Transverse colon (tissue), 4 donors: ENCODE measurements at places on chromosomes 16 and 17.
A peak's percentile ranks its signal among the peaks of the same experiment; 100 is the strongest.

DNA sequence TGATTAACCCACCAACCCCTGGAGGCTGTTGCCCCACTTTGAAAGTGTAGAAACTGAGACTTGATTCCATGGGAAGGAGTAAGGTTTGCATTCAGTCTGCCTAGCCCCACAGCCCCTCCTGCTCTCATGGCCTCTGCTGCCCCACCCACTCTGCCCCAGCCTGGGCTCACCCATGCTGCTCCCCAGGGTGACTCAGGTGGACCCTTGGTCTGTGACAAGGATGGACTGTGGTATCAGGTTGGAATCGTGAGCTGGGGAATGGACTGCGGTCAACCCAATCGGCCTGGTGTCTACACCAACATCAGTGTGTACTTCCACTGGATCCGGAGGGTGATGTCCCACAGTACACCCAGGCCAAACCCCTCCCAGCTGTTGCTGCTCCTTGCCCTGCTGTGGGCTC lies 6.5 kb downstream of the PRSS41 start:
- no peak overlapping the region for H3K27ac ChIP-seq
- no peaks in the 10 kb centered on the region for H3K27me3 ChIP-seq
- H3K4me1 ChIP-seq, result no peaks in the 10 kb centered on the region
- DNase-seq, result no peak
- H3K4me3 ChIP-seq, result no peak overlapping the region

- no peak overlapping the region for H3K4me3 ChIP-seq
- no peak overlapping the region for H3K27ac ChIP-seq
- no peaks in the 10 kb centered on the region for H3K36me3 ChIP-seq
- peaks cover 8% of the 10 kb centered on the region for H3K4me1 ChIP-seq
Observed at GRCh38 chr16:68517606-68518166, 21.4 kb upstream of the ZFP90 start.

GRCh38 chr16:51095890-51096626 lies 55.0 kb downstream of the SALL1 start:
- H3K27ac ChIP-seq, result no peak overlapping the region
- H3K4me1 ChIP-seq, result no peaks in the 10 kb centered on the region
- no peak for DNase-seq

- no peaks in the 10 kb centered on the region for H3K27me3 ChIP-seq
- no peak overlapping the region for H3K4me3 ChIP-seq
- DNase-seq, result no peak
- H3K4me1 ChIP-seq, result peaks cover 33% of the 10 kb centered on the region
- no peaks in the 10 kb centered on the region for H3K36me3 ChIP-seq
Observed at GRCh38 chr17:31497994-31498826, 106.7 kb downstream of the RAB11FIP4 start.

DNA sequence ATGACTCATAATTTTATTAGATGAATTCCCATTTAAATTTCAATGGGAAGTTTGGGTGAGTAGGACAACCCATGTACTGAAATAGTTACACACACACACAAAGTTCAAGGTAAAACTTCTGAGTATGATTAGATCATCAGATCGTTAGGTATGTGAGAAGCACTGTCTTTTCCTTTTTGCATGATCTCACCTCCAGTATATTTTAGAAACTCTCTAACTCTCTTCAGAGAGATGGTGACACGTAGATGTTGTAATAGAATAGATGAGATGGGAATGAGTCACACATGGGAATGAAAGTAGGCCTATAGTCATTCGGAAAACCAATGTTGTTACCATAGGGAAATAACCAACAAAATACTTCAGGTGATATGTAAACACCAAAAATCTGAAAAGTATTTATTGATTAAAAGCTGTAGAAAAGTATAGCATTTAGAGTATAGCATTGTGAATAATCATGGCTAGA lies 22.2 kb downstream of the KRT23 start:
- no peak overlapping the region for H3K27ac ChIP-seq
- no peak overlapping the region for H3K4me3 ChIP-seq
- no peaks in the 10 kb centered on the region for H3K4me1 ChIP-seq
- no peaks in the 10 kb centered on the region for H3K27me3 ChIP-seq
- DNase-seq, result no peak
- H3K36me3 ChIP-seq, result no peaks in the 10 kb centered on the region

DNA sequence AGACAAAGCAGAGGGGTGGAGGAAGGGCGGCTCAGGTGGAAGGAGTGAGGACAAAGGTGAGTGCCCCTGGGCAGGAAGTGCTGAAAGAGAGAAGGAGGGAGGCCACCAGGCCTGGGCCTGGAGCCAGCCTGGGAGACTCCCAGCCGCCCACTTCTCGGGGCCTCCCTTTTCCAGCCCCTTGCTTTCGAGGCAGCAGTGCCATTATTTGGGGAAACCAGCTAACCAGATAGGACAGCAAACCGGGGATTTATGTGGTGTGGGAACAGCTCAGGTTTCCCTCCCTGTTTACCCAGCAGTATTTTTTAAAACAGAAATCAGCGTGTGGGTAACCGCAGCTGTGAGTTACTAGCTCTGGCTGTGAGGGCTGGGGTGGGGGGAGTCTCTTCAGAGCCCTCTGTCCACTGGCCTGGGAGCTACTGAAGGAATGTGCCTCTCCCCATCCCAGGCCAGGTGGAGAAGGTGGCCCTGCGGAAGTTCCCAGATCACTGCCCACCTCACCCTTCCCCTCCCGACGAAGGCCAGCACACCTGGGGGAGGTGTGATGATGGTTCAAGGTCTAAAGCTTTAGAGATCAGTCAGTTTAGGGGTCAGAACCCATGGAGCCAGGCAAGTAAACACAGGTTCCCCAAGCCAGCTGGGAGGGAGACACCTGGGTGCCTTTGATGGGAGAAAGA lies 8.4 kb upstream of the MEOX1 start:
- H3K4me1 ChIP-seq, result peaks cover 9% of the 10 kb centered on the region
- no peak overlapping the region for H3K4me3 ChIP-seq
- H3K27me3 ChIP-seq, result no peaks in the 10 kb centered on the region
- DNase-seq, result peak; percentile 62
- no peaks in the 10 kb centered on the region for H3K36me3 ChIP-seq
- H3K27ac ChIP-seq, result peak overlapping the region; percentile 31
